ENCODE measurements at places on chromosomes 1 and 21. TPM values are rescaled to one million over a fixed set of nuclear protein-coding genes. Genes with fewer than 3 reads are reported as not detected.

Gene GPR157
- total RNA-seq: 4.5 TPM

DNA sequence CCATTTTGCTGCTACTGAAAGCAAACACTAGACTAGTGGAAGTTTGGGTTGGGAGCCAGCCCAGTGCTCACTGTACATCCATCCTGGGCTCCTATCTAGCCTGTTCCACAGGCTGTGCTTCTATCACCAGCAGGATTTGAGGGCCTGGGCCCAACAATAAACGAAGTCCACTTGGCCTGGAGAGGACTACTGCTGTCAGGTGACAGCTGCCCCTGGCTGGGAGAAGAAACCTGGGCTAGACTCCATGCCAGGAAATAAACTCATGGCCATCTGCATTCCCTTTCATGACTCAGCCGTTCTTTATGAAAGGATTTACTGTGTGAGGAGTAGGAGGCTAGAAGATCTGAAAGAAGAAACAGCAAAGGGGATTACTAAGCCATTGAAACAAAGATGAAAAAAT lies 35.5 kb downstream of the COLGALT2 start:
- no peaks in the 10 kb centered on the region for H3K36me3 ChIP-seq
- no peak for DNase-seq
- no peak overlapping the region for H3K4me3 ChIP-seq
- no peaks in the 10 kb centered on the region for H3K27me3 ChIP-seq
- no peaks in the 10 kb centered on the region for H3K4me1 ChIP-seq

- no peaks in the 10 kb centered on the region for H3K27me3 ChIP-seq
- peaks cover 46% of the 10 kb centered on the region for H3K36me3 ChIP-seq
- peaks cover 48% of the 10 kb centered on the region for H3K4me1 ChIP-seq
- H3K27ac ChIP-seq: peak within 1 kb of the TSS; percentile 93
Measured at GRCh38 chr21:33266050-33266788, at the start of gene IL10RB. Gene IL10RB (plus strand): TSS chr21:33266367. CDS start chr21:33266466, 99 bp downstream.

GRCh38 chr1:152189657-152190442 lies 30.8 kb upstream of the RPTN start:
- H3K27me3 ChIP-seq: peaks cover 14% of the 10 kb centered on the region
- peak; percentile 81 for DNase-seq

Gene PALMD
- not detected for total RNA-seq

Gene RIMS3
- total RNA-seq: 5.3 TPM

Gene AVPR1B
- not detected for total RNA-seq

GRCh38 chr1:7149080-7149838 lies 364.0 kb downstream of the CAMTA1 start:
- H3K27me3 ChIP-seq: no peaks in the 10 kb centered on the region
- H3K36me3 ChIP-seq: no peaks in the 10 kb centered on the region
- H3K4me3 ChIP-seq: no peak overlapping the region
- H3K27ac ChIP-seq: no peak overlapping the region
- no peak for DNase-seq

DNA sequence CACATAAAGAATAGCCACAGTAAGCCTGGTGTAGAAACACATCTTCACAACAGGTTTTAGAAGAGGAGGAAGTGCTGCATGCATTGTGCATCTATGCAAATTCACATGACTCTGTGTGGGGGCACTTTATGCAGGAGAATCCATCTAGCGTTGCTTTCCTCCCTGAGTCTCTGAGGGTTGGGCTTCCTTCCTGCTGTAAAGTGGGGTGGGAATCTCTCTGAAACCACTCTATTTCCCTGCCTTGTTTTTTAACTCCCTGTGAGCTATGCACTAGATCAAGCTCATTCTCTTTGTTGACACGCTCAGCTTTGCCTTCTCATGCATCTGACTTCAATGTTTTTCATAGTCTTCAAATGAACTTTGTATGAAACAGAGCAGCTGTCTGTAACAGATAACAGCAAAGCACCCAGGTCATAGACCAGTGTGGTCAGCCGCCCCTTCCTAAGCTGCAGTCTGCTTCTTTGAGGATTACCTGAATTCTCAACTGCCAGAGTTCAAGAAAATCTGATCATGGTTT lies 102.7 kb upstream of the DPH5 start:
- H3K27ac ChIP-seq: peak overlapping the region; percentile 78
- peaks cover 8% of the 10 kb centered on the region for H3K36me3 ChIP-seq
- no peak for DNase-seq

Gene SYTL1
- 60.7 TPM for total RNA-seq

GRCh38 chr1:248611883-248612414 lies 14.4 kb upstream of the OR2T10 start:
- no peak overlapping the region for H3K27ac ChIP-seq
- no peaks in the 10 kb centered on the region for H3K36me3 ChIP-seq
- no peak for DNase-seq
- H3K27me3 ChIP-seq: peaks cover 3% of the 10 kb centered on the region
- no peaks in the 10 kb centered on the region for H3K4me1 ChIP-seq

- H3K4me3 ChIP-seq: no peak overlapping the region
- H3K27ac ChIP-seq: no peak overlapping the region
- H3K4me1 ChIP-seq: no peaks in the 10 kb centered on the region
Measured at GRCh38 chr1:209249280-209249670, 334.2 kb upstream of the CAMK1G start.
